ENCODE measurements at places on chromosomes 11 and 22.
A peak's percentile ranks its signal among the peaks of the same experiment; 100 is the strongest.

DNA sequence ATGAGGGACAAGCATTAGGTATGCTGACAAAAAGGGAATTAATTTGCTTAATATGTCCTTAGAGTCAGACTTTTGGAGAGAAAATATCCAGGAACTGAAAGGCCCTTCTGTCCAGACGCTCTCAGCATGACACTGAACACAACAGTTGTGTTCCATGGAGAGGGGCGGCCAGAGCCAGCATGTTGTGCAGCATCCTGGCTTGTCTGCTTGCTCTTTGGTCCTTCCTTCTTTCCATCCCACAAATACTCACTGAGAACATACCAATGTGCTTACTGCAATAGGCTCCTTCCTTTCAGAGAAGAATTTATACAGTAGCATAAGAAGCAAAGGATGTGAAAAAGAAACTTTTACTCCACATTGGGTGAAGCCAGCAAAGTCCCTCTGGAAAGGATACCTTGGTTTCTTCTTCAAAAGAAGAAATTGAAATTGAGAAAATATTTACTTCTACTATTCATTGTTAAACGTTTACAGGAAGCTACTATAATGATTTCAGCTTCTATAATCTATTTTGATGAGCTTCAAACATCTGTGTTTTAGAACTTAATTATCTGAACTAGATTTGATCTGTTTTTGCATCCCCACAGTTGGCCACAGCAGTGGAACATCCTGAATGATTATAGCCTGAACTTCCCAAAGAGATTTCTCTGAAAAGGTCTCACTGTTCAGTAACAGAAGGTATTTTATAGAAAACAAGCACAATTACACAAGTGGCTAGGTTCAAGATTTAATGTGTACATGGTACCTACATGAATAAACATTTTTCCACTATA lies 304.1 kb upstream of the PITPNB start:
- no peak for DNase-seq

GRCh38 chr11:60477035-60477445 lies 15.5 kb upstream of the MS4A12 start:
- no peak for DNase-seq

GRCh38 chr22:43528601-43529360 lies 117.0 kb downstream of the MPPED1 start:
- no peak for DNase-seq

DNA sequence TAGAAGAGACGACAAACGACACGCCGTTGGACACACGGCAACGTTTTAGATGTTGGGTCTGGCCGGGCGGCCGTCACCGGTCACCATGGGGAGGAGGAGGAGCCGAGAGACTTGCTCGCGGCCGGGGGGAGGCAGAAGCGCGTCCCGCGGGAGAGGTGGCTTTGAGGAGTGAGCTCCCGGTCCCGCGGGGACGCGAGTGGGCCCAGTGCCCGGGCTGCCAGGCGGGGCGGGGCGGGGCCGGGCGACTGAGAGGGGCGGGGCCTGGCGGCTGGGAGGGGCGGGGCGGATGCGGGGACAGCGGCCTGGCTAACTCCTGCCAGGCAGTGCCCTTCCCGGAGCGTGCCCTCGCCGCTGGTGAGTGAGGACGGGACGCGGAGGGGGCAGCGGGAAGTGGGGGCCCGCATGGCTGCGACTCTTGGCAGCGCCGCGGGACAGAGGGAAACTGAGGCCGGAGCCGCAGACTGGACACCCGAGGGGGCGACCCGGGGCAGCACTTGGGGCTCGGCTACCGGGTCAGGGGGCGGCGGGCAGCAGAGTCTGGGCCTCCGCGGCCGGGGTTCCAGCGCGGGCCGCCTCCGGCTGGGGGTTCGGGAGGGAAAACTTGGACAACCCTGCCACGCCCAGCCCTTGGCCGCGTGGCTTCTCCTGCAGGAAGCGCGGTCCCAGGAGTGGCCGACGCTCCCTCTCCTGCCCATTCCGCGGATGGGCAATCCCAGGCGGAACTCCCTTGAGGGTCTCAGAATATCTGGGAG lies at the start of gene TSPO:
Gene TSPO, plus strand, starts transcription at position 309 of the 752 bp plus-strand sequence. CDS start 7,680 bp downstream, outside the sequence.
- DNase-seq: peak; percentile 65

- DNase-seq: no peak
Measured at GRCh38 chr11:65026810-65027209, 429 bp upstream of the SNX15 start.

GRCh38 chr11:63826471-63827190 lies 12.3 kb upstream of the MARK2 start:
- no peak for DNase-seq

- no peak for DNase-seq
Measured at GRCh38 chr22:43345356-43345755, 2.2 kb upstream of the SCUBE1 start.

DNA sequence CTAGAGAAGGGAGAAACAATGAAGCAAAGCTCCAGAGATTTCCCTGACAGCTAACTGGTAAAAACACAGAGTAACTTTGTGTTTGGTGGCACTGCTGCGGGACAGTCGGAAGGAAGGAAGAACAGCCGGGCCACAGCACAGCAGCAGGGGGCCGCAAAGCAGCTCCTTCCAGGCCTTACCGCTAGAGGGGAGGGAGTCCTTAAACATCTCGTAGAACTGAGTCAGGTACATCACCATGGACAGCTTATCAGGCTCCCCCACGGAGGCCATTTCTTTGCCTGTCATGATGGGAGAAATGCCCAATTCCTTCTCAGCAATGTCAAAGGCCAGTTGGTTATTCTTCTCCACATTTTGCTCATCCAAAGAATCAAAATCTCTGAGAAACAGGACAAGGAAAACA lies 114.6 kb upstream of the BID start:
- DNase-seq: no peak
